Stimulated activated CD8-positive, alpha-beta memory T cell treated with anti-CD3 and anti-CD28 coated beads, Interleukin-2, amount 100 ng/mL, for 1 hour (primary cell): ENCODE measurements at places on chromosomes 5 and 9.

DNA sequence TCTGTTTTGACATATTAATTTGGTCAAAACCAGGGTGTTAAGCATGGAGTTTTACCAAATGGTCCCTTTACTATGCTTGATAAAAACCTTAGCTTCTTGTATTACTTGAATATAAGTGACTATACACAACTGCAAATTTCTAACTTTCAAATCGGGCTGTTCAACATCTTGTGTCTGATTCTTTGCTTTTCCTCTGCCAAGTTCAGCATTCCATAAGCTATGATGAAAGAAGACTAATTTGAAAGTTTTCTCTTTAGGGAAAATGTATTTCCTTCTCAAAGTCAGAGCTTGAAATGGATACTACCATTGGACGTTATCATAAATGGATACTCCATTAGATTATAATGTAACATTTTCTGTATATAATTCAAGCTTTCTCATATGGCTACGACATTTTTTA, 792.9 kb downstream of the EFNA5 start:
- no peak for DNase-seq

DNA sequence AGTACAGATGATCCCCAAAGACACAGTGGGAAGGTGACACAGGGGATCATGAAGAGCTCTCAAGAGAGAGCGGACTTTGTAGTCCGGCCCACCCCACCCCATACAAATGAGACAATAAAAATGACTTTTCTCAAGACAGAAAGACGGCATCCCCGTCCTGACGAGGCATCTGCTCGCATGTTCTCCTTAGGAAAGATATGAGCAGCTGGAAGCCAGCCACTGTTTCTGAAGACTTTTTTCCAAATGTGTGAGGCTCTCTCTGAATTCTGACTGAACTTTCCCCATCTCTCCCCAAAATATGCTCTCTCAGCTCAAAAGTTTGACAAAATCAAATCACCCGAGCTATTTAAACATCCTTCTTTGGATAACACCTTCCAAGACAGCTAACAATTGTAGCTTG, 105.2 kb downstream of the RFK start:
- DNase-seq, result no peak

GRCh38 chr5:146878476-146879172, at the start of gene PPP2R2B:
Gene PPP2R2B, minus strand, starts transcription at chr5:146878757.
- no peak for DNase-seq

GRCh38 chr9:78314550-78314949, 17.6 kb downstream of the PSAT1 start:
- no peak for DNase-seq

GRCh38 chr5:58498340-58498942, 7.2 kb downstream of the GAPT start:
- no peak for DNase-seq

DNA sequence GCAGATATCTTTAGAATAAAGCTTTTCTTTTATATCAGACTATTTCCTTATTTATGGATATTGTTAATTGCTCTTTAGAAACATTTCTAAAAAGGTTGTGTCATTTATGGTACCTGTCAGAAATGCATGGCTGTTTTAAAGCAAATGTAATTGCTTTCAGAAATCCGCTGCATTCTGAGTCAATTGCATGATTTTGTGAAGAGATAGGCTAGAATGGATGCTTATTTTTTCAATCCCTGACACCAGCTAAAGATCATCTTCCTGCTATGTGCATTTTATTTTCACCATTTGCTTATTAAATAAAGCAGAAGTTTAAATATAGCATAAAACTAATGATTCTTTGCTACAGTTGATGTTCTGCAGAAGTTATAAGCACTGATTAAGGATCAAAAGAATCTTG, 170.2 kb upstream of the C9orf72 start:
- DNase-seq, result no peak

- DNase-seq, result no peak
Measured at GRCh38 chr5:61402244-61402823, 70.3 kb downstream of the ZSWIM6 start.

DNA sequence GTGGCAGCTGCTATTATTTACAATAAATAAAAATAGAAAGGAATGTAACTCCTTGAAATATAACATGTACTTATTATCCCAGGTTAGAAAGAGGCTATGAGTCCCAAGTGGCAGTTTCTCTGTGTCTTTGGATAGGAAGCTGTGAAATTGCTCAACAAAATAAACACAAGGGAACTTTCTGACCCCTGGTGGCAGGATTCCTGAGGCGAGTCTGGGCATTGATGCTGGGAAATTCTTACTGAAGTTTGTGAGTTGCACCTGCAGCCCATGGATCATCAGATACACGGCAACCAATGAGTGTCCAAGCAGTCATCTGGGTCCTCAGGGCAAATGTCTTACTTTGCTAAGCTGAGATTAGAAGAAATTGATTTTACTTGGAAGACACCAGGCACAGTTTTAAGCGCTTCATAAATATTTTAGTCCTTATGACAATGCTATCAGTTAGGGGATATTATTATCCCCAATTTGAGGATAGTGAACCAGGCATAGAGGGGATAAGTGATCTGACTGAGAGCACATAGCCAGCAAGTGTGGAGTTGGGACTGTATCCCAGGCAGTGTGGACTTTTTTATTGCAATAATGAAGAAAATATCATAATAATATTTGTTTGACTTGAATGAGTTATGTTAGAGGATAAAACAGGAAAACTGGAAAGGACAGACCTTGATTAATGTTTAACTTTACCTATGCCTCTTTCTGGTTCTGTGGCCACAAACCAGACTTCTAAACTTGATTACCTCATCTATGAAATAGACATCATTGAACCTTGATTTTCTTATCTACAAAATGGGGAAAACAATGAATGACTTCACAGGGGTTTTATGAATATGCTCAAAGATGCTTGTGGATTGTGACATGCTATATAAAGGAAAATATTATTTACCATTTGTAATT, 265.5 kb upstream of the ADAMTSL1 start:
- no peak for DNase-seq

GRCh38 chr5:82010696-82011095, 38.9 kb downstream of the ATG10 start:
- DNase-seq, result no peak

- no peak for DNase-seq
Measured at GRCh38 chr5:177447611-177448243, 1.1 kb downstream of the PRR7 start.

GRCh38 chr9:84755380-84755779, 85.9 kb downstream of the NTRK2 start:
- no peak for DNase-seq

GRCh38 chr5:56299212-56299611, 66.1 kb upstream of the ANKRD55 start:
- no peak for DNase-seq
